ENCODE measurements at places on chromosomes 13 and 19.

GRCh38 chr13:41457589-41458186 is 338 bp downstream of the RGCC start:
- peak; percentile 57 for DNase-seq

DNA sequence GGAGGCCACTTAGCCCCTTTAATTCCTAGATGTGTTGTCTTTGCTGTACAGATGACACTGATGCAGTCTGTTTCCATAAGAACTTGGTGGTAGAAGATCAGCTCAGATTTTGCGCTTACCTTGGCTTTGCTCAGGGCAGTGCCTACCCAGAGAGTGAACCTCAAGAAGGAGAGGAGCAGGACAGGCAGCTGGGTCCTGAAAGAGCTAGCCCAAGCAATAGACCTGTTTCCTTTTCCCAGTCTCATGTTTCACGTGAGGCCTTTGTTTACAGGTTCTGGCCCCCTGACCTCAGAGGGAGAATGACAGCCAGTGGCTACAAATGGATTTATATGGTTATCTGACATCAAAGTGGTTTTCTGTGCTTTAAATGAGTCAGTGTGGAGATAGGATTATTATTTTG is 40.1 kb downstream of the METTL21C start:
- no peak for DNase-seq

DNA sequence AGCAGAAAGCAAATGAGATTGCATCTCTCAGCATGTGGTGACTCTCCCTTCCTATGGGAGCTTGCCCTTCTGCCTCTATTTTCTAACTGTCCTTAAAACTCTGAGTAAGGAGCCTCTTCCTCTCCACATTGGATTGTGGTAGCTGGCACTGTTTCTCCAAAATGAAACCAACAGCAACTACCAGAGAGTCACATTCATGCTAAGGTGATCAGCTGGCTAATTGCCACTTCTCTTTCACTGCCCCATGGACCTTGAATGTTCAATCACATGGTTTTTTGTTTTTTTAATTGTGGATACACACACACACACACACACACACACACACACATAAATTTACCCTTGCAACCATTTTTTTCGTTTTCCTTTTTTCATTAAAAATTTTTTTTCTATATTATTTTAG is 154.7 kb upstream of the TSC22D1 start:
- no peak for DNase-seq

DNA sequence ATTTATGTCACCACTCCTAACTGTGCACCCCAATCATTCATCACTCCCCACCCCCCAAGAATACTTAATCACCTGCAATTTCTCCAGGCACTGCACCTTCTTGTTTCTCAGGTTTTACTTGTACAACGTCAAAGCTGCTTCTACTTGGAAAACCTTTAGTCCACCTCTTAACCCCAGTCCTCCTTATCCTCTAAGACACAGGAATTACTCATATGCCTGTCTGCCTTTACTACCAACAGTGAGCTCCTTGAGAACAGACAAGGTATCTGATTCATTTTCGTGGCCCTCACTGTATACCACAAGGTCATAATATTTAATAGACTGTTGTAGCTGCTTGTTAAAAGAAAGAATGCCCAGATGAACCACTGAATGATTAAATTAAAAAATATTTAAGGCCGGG is 21.0 kb upstream of the NDFIP2 start:
- DNase-seq = no peak

GRCh38 chr19:14516746-14517438 is 1.3 kb downstream of the DNAJB1 start:
- no peak for DNase-seq

DNA sequence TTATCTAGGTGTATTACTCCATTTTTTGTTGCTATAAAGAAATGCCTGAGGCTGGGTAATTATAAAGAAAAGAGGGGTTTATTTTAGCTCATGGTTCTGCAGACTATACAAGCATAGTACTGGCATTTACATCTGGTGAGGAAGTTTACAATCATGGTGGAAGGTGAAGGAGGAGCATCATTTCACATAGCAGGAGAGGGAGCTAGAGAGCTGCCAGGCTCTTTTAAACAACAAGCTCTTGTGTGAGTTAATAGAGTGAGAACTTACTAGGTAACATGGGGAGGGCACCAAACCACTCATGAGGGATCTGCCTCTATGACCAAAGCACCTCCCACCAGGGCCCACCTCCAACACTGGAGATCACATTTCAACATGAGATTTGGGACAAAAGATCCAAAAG is 221.7 kb upstream of the GPC6 start:
- DNase-seq = no peak

DNA sequence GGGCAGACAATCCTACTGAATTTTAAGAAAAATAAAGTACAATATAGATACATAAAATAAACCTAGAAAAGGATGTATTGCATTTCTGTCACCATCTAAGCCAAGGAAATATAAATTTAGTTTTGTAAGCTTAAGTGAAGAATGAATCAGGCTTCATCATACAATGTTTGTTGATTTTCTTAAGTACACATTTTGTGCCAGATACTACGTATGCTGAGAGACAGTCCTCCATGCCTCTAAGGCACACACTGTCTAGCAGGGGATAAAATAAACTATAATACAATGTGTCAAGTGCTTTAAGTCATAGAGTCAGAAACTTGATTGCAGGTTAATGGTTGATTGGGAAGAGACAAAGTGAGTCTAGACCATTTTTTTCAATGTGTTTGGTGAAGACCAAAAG is 465.7 kb downstream of the TBC1D4 start:
- no peak for DNase-seq

Measured in stimulated activated CD8-positive, alpha-beta memory T cell treated with anti-CD3 and anti-CD28 coated beads, Interleukin-4, amount 100 ng/mL, for 48 hours (primary cell).